ENCODE measurements at places on chromosomes 16 and 17.

- DNase-seq = no peak
These were observed 7.0 kb upstream of the ADAT1 start for GRCh38 chr16:75630052-75630451.

DNA sequence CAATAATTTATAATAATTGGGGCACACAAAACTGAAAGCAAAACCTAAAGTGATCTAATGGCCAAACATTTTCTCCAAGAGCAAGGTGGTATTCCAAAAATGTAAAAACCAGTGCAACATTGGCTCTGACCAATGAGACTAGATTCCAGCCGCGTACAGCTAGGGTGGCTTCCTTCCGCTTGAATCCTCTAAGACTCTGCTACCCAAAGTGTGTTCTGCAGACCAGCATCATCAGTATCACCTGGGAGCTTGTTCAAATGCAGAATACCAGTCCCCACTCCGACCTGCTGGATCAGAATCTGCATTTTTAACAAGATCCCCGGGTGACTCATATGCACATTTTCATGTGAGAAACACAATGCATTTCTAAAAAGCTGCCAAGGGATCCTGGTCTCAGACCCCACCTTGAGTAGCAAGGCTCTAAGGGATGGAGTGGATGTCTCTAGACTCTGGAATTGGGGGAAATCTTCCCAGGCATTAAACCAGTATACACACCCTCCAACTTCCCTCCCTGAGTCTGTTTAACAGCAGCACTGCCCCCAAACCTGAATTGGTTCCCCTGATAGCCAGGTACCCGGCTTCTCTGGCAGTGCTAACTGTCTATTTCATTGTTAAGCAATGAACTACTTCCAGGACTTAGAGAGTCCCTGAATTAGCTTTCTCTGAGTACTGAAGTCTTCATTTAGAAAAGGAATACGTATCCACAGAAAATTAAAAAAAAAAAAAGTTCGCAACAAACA, 118.2 kb downstream of the HS3ST2 start:
- no peak for DNase-seq

GRCh38 chr16:27228621-27229501, 25.5 kb downstream of the KDM8 start:
- no peak for DNase-seq

- no peak for DNase-seq
These were observed 187.6 kb downstream of the MYO1D start for GRCh38 chr17:32689348-32689747.

DNA sequence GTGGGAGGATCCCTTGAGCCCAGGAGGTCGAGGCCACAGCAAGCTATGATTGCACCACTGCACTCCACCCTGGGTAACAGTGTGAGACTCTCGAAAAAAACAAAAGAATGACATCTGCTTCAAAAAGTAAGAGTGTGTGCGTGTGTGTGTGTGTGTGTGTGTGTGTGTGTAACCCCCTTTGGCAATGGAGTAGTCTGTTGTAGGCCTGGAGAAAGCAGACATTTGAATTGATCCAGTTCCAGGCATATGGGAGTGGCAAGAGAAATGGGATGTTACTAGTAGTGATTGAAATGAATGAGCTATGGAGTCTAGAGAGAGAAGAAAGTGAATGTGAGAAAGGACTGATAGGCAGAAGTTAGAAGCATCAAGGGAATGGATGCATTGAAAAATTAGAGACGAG, 9.9 kb downstream of the CASC3 start:
- no peak for DNase-seq

GRCh38 chr16:53337294-53337693, 97.0 kb upstream of the RBL2 start:
- no peak for DNase-seq

DNA sequence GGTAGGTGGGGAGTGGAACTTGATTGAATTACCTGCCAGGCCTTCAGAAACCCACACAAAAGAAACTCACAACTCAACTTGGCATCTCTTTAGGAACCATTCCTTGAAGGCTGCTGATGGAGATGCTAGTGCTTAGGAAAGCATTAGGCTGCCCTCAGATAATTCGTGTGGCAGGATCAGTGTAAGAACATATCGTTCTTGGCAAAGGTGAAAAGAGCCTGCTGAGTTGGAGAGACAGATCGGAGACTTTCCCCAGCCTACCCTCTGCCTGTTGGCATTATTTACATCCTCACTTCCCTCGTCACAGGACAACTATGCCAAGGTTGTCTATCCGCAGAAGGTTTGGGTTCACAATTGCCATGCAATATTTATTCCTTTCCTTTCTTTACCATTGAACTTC, 120.0 kb upstream of the HS3ST3A1 start:
- no peak for DNase-seq

DNA sequence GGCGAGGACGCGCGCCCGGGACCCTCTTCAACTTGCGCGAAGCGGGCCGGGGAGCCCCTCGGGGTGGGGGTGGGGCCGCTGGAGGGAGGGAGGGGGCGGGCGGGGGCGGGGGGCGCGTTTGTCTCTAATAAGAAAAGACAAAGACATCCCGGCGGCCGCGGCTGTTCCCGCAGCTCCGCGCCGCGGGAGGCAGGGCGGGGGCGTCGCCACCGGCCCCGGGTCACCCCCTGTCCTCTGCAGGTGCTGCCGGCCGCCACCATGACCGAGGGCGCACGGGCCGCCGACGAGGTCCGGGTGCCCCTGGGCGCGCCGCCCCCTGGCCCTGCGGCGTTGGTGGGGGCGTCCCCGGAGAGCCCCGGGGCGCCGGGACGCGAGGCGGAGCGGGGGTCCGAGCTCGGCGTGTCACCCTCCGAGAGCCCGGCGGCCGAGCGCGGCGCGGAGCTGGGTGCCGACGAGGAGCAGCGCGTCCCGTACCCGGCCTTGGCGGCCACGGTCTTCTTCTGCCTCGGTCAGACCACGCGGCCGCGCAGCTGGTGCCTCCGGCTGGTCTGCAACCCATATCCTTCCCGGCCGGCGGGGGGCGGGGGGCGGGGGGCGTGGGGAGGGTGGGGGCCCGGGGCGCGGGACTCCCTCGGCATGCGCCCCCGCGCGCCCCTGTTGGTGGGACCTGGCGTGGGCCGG, 714 bp downstream of the CACNA1H start:
- DNase-seq = no peak

Measured in posterior cingulate gyrus (tissue), 11 donors.